ENCODE measurements at places on chromosomes 5 and 9.

GRCh38 chr5:116645627-116646026, 71.0 kb upstream of the SEMA6A start:
- DNase-seq = no peak

DNA sequence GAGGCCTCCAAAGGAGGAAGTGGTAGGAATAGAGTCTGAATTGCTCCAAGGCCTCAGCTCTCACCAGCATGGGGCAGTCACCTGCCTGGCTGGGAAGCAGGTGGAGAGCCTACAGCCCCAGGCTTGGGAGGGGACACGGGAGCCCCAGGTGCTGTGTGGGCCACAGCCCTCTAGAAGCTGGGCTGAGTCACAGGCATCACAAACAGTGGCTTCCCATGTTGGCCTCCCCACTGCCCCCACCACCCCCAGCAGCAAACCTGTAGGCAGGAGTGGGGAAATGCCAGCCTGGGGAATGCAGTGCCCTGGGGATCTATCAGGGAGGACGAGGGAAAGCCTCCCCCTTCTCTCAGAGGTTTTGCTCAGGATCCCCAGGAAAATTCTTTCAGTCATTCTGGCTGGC, 309.6 kb downstream of the SLIT3 start:
- no peak for DNase-seq

- DNase-seq = no peak
Measured at GRCh38 chr9:68473790-68474189, 66.9 kb downstream of the TMEM252 start.

DNA sequence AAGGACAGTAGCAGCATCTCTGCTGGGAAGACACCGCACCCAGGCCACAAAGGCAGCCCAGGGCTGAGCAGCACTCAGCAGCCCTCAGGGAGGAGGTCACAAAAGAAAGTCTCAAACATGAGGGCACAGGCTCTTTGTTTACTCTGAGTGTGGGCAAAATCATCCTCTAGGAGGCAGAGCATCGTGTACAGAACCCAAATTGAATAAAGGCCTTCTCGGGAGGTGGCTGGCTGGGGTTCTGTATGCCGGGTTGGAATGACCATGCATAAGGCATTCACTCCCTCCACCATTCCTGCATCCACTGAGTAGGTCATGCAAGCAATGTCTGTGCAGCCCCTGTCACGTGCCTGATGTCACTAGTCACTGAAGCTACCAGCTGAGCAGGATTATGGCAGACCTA, 412.8 kb downstream of the SPOCK1 start:
- no peak for DNase-seq

DNA sequence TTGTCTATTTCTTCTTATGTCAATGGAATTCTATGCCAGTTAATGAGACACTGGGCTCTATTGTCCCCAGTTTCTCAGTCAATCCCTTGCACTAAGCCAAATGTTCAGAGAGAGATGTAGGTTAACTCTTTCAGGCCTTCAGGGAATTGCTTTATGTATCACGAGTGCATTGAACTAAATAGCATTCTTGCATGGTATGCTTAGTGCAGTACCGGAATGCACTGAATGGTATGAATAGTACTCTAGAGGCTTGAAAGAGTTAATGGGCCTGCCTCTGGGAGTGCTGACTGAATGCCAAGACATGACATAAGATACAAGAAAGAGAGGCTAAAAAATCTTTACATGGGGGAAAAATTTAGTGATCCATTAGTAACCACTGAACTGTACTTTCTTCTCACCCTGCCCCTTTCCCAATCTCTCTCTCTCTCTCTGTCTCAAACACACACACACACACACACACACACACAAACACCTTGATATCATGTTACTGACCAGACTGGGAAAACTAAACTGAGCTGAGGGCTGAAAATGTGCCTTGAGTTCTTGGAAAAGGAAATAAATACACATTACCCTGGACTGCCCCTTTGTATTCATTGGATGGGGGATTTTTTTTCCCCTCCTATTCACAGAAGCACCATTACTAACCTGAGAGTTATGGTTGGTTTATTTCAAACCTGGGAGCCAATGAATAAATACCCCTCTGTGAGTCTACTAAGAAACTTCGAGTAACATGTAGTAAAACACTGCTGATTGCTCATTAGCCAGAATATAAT, 35.4 kb upstream of the TMC1 start:
- no peak for DNase-seq

- no peak for DNase-seq
Measured at GRCh38 chr9:73149371-73150067, 2.1 kb upstream of the ANXA1 start.

- no peak for DNase-seq
Measured at GRCh38 chr5:104266161-104266560, 703.6 kb upstream of the NUDT12 start.

- no peak for DNase-seq
Measured at GRCh38 chr5:124285071-124285470, 461.4 kb downstream of the ZNF608 start.

GRCh38 chr5:10451137-10451824, 9.6 kb downstream of the ROPN1L start:
- no peak for DNase-seq

- no peak for DNase-seq
Measured at GRCh38 chr9:129983891-129984290, 59.1 kb downstream of the FNBP1 start.

GRCh38 chr5:33129309-33129708, 311.5 kb upstream of the TARS1 start:
- DNase-seq = no peak

GRCh38 chr9:68780720-68781119, 75.7 kb downstream of the PIP5K1B start:
- peak; percentile 42 for DNase-seq

- no peak for DNase-seq
Measured at GRCh38 chr9:115369322-115369957, 251.5 kb upstream of the TNC start.

DNA sequence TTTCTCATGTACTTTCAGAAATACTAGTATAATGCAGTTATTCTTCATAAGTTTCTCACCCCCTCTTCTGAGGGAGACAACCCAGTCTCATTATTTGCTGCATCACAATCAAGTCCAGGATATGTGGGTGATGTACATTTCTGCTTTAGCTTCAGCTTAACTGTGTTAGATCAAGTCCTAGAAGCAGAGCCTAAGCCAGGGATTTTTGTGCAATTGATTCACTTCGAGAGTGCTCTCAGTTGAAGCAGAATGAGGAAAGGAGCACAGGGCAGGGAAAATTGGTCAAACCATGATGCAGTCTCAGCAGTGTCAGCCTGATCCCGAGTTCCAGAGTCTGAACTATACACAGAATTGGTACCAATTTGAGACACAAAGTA, 15.1 kb downstream of the HNRNPK start:
- no peak for DNase-seq

GRCh38 chr5:88051148-88051547, 217.5 kb downstream of the TMEM161B start:
- no peak for DNase-seq

DNA sequence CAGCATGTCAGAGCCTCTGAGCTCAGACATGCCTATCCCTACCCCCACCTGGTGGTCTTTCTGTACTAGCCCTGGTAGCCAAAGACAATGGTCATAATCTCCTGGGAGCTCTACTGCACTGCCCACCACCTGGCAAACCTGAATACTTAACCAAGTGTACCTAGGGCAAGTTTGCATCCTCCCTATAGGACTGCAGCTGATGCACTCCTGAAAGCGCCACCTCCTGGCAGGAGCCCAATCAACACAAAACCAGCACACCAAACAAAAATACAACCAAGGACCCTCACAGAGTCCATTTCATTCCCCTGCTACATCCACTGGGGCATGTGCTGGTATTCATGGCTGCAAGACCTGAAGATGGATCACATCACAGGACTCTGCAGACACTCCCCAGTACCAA, 14.8 kb upstream of the FAM174A start:
- DNase-seq = no peak

- no peak for DNase-seq
Measured at GRCh38 chr5:133147815-133148567, 96.2 kb downstream of the HSPA4 start.

GRCh38 chr5:144315994-144316634, 145.4 kb downstream of the KCTD16 start:
- DNase-seq = no peak

- no peak for DNase-seq
Measured at GRCh38 chr5:39225405-39226099, 6.2 kb upstream of the FYB1 start.

GRCh38 chr5:132086277-132086794, 12.7 kb downstream of the CSF2 start:
- no peak for DNase-seq

DNA sequence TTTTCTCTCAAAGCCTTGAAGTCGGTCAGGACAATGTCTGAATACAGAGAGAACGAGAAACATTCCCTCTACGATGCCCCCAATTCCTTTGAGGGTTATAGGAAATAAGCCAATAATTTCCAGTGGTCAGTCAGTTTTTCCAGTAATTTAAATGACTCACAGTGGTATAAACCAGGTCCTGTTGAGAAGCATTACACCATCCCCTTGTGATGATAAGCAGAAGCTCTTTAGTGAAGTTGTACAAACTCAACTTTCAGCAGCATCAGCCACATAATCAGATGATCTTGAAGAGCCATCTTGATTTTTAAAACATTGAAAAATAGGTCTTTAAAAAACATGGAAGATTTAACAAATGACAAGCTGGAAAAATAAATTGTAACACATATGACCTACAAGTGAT, 173.9 kb upstream of the ZNF462 start:
- no peak for DNase-seq

DNA sequence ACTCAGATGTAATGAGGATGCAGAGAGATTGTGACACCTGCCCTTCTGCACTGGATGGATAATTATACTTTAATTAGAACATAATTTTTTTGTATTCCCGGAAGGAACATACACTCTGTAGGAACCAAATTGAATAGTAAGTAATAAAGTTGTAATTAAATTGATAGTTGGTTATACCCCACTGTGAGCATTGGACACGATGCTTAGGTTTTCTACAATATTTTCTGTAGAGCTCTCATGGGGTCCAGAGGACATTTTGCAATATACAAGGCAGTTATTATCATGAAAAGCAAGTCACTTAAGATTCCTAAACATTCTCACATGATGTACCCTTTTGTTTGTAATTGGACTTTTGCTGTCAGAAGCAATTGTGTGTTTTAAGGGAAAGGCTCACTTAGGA, 63.4 kb downstream of the DIRAS2 start:
- no peak for DNase-seq

- no peak for DNase-seq
Measured at GRCh38 chr9:134992755-134993124, 75.0 kb upstream of the FCN1 start.

- no peak for DNase-seq
Measured at GRCh38 chr9:84932915-84933527, 263.5 kb downstream of the NTRK2 start.

DNA sequence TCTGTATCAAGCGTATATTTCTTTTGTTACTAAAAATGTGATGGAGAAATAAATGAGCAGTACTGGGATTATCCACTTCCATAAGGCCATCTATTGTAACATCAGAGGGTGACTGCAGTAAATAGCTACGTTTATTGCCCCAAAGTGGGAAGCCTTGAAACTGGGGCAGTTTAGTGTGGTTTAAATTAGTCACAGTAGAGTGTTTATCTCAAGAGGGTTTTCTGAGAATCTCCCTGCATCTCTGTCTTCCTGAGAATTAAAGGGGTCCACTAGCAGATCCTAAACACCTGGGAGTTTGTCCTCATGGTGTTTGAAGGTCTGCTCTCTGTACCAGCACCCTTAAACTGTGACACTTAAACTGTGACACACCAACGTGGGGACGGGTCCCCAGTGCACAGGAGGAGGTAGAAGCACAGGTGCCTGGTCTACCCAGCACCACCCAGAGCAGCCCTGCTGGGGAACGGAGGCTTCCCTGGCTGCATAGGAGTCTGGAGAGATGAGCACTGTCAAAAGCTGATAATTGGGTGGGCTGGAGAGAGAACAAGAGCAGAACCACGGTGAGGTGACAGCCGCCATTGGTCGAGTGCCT, 25.2 kb downstream of the PRRC2B start:
- peak; percentile 31 for DNase-seq

- DNase-seq = no peak
Measured at GRCh38 chr5:133341296-133341695, 271.0 kb downstream of the FSTL4 start.

GRCh38 chr5:72518001-72518683, 10.9 kb upstream of the ZNF366 start:
- no peak for DNase-seq

DNA sequence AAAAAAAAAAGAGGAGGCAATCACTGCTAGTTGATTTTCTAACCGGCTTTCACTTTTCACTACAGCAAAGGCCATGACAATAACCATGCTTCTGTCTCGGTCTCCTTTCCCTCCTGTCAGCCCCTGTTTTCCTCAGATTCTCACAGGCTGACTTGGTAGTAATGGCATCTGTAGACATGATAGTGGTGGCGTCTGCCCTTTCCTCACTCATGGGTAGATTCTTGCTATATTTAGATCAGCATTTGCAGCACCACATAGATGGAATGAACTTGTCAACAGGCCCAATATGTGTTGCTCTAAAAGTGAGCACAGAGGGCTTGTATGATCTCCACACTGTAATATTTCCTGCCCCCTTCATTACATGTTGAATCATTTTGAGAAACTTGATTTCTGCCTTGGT, 120.3 kb upstream of the FTMT start:
- no peak for DNase-seq

GRCh38 chr5:83964271-83964670, 243.6 kb upstream of the HAPLN1 start:
- no peak for DNase-seq
